ENCODE measurements at places on chromosomes 5 and 9. TPM values are rescaled to one million over a fixed set of nuclear protein-coding genes. Genes with fewer than 3 reads are reported as not detected.

The ENTREP1 gene
- 3.3 TPM for total RNA-seq

The ACOT12 gene
- total RNA-seq: not detected

The DBH gene
- not detected for total RNA-seq

The CDKN2B-AS1 gene
- 1.1 TPM for total RNA-seq

The KIF4B gene
- total RNA-seq: under 0.01 TPM

The NEUROG1 gene
- not detected for total RNA-seq

The OSMR gene
- 7.3 TPM for total RNA-seq

The OR1Q1 gene
- not detected for total RNA-seq

The CTNND2 gene
- not detected for total RNA-seq

The LCN2 gene
- not detected for total RNA-seq

The PPP6C gene
- total RNA-seq: 24.2 TPM

The FRMPD1 gene
- total RNA-seq: not detected

The TRPM3 gene
- total RNA-seq: 0.05 TPM

The PIP5KL1 gene
- total RNA-seq: 1.3 TPM

The ADGRV1 gene
- total RNA-seq: not detected

The PLAC8L1 gene
- total RNA-seq: not detected

The GLDC gene
- 2.1 TPM for total RNA-seq

The PCDHA9 gene
- 0.13 TPM for total RNA-seq

Data from mammary microvascular endothelial cell (primary cell).